GM03348 (cell line): ENCODE measurements at places on chromosomes 4 and X.

- DNase-seq, result no peak
These were observed 64.0 kb downstream of the NBDY start for GRCh38 chrX:56793112-56793430.

DNA sequence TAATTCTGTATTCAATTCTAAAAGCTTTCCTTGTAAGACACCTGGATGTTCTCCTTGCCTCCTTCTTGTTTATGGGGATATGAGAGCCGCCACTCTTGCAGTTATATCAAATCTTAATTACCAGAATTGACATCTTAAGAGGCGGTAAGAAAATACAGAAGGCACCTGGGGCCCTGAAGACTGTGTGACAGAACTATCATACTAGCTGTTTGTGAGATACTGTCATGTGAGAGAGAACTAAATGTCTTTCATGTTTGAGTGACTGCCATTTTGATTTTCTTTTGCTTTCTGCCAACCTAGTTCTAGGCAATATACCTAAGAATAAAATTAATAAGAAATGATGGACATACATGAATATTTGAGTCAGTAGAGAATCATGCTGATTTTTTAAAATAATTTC lies 340.2 kb upstream of the SMIM31 start:
- no peak for DNase-seq

DNA sequence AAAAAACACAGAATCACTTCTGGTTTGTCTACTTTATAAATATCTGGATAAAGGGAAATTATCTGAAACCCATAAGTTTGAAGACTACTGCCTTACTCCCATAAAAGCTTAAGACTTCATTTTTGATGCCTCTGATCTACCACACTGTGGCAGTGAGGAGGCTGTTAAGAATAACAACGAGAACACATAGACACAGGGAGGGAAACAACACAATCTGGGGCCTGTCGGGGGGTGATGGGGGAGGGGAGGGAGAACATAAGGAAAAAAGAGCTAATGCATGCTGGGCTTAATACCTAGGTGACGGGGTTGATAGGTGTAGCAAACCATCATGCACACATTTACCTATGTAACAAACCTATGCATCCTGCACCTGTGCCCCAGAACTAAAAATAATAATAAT lies 573.7 kb downstream of the GBA3 start:
- DNase-seq, result no peak

DNA sequence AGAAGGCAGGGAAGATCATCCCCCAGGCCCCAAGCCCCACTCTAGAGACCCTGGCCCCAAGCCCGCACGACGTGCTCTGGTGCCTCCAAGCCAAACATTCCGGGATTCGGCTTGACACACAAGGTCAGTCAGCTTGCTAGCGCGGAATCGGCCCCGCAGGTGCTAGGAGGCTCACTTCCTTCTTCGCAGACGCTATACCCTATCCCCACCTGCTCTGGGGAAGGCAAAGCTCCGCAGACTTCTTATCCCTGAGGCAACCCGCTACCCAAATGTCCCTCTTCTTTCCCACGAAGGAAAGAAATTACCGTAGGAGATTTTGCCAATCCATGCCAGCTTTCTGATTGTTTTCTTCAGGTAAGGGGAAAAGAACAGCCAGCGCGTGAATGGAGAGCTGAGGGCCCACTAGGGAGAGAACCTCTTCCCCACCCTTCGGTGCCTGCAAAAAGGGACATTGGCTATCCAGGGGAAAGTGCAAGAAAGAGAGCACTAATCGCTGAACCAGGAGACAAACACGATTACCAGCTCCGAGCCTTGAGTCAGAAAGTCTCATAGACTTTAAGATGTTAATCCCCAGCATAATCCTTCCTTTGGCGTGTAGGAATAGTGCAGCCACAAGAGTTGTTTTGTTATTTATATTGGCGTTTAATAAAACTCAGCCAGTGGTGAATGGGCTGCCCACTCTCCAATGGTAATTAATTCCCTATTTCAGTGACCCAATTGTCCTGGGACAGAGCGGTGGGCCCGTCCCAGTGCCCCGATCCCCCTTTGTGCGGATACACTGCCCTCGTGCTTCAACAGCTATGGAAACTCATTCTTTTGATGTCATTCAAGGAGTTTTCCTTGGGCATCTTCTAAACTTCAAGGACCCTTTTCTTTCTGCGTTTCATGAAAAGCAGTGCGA lies 5.4 kb upstream of the NEUROG2 start:
- DNase-seq, result no peak

DNA sequence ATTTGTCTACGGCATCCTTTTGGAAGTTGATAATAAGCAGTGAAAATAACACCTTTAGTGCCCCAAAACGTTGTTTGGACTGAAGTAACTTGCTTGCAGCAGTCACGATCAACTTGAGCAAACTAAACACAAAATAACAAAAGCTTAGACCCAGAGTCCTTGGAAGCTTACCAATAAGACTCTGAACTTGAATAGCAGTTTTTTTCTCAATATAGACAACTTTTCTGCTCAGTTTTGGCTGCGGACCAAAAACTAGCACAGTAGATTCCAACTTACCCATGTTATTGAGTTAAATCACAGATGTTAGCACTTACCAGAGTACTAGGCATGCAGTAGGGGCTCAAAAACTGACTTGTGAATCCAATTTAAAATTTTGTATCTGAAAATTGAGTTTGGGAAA lies 746.9 kb downstream of the PCDH19 start:
- no peak for DNase-seq

- DNase-seq, result no peak
These were observed 89.1 kb downstream of the FNIP2 start for GRCh38 chr4:158857951-158858350.

DNA sequence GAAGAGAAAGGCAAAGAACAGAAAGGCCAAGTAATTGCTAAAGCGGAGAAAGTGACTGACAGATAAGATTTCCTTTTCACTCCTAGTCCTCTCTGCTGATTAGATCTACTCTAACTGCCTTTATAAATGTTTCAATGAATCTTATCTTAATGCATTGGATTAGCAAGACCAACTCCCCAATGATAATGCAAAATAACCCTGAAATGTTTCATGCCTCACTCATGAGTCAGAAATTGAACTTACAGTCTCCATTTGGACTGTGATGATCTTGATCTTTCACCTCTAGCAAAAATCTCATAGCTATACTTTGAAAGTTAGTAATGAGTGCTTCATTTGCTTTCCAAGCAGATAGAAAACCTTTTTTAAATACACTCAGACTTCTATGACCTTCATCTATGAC lies 26.5 kb downstream of the SLC10A7 start:
- peak; percentile 14 for DNase-seq

DNA sequence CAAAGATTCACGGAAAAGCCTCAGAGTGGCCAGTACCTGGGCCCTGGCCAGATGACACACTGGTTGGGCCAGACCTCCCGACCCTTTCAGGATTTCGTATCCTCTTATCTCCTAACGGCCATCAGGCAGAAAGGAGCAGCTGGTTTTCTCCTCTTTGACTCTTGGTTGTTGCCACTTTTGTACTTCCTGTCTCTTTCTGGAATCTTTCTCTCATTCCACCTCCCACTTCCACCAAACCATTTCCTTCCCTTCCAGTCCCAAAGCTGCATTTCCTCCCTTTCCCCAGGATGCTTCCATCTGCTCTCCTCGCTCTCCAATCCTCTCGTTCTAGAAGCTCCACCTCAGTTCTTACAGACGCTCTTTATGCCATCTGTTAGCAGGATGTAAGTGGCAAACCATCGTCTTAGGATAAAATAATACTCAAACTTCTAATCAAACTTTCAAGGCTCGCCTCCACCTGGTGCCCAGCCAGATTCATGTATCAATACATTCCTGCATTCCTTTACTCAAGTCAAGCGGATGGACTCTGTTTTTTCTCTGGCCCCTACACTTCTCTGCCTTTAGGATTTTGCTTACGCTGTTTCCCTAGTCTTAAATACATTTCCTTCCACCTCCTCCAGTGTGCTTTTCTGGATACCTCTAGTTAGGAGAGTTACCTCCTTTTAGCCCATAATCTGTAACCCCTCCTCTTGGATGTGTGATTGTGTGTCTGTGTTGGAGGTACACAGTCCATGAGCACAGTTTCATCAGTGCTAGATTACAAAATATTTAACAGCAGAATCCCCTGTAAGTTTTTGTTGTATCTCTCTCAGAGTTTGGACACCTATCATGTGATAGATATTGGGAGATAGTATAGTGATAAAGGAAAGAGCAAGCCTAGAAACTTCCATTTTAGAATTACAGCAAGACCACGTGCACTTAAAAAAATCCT lies 70.4 kb downstream of the LDB2 start:
- no peak for DNase-seq

GRCh38 chr4:174396599-174397110 lies 112.9 kb downstream of the CEP44 start:
- no peak for DNase-seq

DNA sequence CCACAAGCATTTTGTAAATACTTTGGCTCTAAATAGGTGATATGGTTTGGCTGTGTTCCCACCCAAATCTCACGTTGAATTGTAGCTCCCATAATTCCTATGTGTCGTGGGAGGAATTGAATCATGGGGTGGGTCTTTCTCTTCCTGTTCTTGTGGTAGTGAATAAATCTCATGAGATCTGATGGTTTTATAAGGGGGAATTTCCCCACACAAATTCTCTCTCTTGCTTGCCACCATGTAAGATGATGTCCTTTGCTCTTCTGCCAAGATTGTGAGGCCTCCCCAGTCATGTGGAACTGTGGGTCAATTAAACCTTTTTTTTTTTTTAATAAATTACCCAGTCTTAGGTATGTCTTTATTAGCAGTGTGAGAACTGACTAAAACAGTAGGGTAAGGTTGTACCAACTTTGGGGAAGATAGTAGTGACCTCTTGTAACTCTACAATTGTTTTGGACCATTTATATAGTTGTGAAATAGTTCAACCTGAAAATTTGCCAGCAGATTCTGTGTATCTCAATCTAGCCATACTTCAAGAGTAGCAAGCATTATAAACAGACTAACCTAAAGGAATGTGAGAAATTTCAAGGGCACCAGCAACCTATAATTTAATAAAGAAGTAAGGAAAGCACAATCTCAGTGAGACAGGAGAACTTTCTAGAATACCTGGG lies 727.8 kb downstream of the GRID2 start:
- DNase-seq, result no peak

DNA sequence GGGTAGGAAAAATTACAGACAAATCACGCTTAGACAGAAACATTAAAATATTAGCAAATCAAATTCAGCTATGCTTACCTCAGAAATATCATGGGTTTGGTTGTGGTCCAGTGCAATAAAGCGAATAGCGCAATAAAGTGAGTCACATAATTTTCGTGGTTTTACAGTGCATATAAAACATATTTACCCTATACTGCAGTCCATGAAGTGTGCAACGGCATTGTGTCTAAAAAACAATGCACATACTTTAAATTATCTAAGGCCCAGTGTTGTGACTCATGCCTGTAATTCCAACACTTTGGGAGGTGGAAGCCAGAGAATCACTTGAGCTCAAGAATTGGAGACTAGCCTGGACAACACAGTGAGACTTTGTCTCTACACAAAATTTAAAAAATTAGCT lies 195.7 kb upstream of the IL1RAPL1 start:
- no peak for DNase-seq
